ENCODE measurements at places on chromosomes 7 and 10. TPM values are rescaled to one million over a fixed set of nuclear protein-coding genes. Genes with fewer than 3 reads are reported as not detected.

The GIMAP6 gene
- not detected for total RNA-seq

The HUS1 gene
- 18.0 TPM for total RNA-seq

The TUBAL3 gene
- total RNA-seq: 0.33 TPM

The IFIT5 gene
- total RNA-seq: 9.5 TPM

The RPEL1 gene
- total RNA-seq: not detected

The CUTC gene
- total RNA-seq: 37.9 TPM

The TMEM176A gene
- total RNA-seq: not detected

The GPRIN2 gene
- 24.0 TPM for total RNA-seq

The C10orf95 gene
- total RNA-seq: 0.34 TPM

The FAM25C gene
- total RNA-seq: 2.4 TPM

The KCND2 gene
- not detected for total RNA-seq

The PIP gene
- total RNA-seq: 0.71 TPM

Measured in A549 treated with ZK216348 at 1 μM for 4 hours (cell line).